ENCODE measurements at places on chromosomes 1 and 21.
A peak's percentile ranks its signal among the peaks of the same experiment; 100 is the strongest.

DNA sequence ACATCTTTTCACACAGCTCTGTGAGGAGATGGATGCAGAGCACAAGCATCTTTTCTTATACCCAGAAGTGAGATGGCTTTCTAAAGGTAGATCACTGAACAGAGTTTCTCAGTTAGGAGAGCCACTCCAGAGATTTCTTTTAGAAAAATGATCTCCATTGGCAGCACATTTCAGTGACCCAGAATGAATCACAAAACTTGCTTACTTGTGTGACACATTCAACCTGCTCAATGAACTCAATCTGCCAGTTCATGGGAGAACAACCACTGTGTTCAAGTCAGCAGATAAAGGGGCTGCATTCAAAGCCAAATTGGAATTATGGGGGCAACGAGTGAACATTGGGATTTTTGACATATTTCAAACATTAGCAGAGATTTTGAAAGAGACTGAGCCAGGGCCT lies 78.3 kb downstream of the UCHL5 start:
- DNase-seq, result no peak

DNA sequence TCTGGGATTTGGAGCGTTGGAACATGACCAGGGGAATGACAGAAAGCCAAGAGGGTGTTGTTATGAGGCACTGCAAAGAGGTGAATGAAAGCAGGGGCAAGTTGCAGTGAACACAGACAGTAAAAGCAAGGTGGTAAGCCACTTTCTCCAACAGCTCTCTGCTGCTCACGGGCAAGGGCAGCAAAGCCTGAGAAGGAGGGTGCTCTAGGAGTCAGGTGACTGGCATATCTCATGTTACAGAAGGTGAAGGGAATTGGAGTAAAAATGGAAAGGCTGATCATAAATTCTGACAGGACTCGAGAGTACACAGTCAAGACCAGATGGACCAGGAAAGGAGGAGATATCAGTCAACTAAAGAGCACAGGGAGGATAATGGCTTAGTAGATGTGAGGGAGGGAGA lies 14.5 kb downstream of the VAV3 start:
- DNase-seq, result no peak

GRCh38 chr1:44678626-44679025 lies 4.1 kb downstream of the ARMH1 start:
- DNase-seq, result no peak

GRCh38 chr1:66013371-66013770 lies 220.7 kb downstream of the PDE4B start:
- DNase-seq, result no peak

DNA sequence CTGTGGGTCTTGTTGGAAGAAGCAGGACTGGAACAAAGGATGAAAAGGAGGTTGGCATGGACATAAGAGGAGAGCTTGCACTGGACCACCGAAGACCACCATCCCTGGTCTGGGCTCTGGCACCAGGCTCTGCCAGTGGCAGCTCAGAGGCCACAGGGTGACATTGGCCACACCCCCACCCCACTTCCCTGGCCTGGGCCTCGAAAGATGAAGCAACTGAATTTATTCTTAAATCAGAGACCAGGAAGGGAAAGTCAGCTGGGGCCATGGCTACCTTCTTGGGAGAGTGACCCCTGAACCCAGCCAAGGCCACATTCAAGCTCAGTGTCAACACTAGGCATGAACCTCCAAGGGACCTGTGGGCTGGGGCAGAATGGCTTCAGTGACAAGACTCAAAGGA lies 4.0 kb downstream of the KLHDC7A start:
- DNase-seq, result no peak

GRCh38 chr1:56715156-56715555 lies 70.0 kb downstream of the PRKAA2 start:
- no peak for DNase-seq

GRCh38 chr21:26199456-26199855 lies 28.9 kb upstream of the APP start:
- DNase-seq, result no peak

DNA sequence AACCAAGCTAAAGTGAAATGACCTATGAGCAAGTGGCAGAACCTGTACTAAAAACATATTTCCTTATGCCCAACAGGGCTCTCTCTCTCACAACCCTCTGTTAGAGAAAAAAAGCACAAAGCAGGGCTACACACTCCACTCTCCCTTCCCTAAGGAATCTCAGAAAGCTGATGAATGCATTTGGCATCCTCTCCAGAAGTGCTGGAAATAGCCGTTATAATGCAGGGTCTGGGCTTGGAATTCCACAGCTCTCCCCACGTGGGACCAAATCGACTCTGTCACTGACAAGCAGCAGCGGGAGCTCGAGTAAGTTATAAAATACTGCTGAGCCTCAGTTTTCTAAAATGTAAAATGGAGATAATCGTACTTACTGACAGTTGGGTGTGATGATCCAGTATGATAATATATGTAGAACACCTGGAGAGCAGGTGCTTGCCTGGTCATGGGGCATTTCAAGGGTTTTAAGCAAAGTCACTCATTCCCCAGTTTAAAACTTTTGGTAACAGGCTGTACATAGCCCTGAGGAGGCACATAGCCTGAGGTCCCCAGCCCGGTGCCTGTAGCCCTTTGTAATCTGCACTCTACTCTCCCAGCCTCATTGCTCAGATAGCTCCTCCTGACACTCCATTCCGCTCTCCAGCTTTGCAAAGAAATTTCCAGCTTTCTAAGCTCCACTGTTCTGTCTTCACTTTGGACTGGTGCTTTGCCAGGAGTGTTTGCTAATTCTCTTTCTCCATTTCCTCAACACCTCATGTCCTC lies 175.6 kb upstream of the DAB1 start:
- no peak for DNase-seq

DNA sequence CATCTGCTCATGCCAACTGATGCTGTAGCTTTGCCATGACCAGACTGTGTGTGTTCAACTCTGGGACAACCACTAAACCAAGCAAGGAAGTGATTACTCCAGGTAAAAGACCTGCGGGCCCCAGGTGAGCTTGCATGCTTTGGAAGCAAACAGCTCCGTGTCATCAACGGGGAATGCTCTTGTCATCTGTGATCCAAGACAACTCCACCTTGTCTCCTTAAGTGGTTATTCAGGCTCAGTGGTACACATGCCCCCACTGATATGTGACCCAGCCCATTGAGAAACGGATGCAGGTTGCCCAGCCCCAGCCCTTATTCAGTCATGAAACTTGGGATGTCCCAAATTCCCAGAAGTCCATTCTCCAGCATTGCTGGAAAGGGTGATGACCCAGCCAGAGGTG lies 89.0 kb downstream of the TIAM1 start:
- no peak for DNase-seq

DNA sequence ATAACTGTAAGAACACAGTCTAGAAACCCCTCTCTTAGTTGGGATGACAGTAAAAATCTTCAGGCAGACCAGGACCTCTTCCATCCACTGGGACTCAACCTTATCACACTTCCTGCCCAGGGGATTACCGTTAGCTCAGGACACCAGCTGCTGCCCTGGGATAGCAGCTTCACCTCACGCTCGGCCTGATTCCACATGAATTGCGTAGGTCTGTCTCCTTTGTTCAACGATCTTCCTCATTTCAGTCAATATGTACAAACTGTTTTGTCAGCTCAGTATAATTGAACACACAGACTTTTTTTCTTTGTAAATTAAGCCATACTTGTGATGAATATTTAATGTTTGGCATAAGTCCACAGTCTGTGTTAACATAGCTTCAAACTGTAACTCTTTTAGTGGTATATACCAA lies 290.4 kb downstream of the GRIK1 start:
- no peak for DNase-seq

- DNase-seq, result peak; percentile 18
Observed at GRCh38 chr1:235074523-235075047, 54.1 kb downstream of the TOMM20 start.

GRCh38 chr21:38780879-38781278 lies 24.9 kb upstream of the ETS2 start:
- no peak for DNase-seq

GRCh38 chr1:20486457-20487235 lies 636 bp upstream of the CAMK2N1 start:
- DNase-seq, result no peak

- no peak for DNase-seq
Observed at GRCh38 chr1:228171221-228171891, 5.8 kb downstream of the IBA57 start.

DNA sequence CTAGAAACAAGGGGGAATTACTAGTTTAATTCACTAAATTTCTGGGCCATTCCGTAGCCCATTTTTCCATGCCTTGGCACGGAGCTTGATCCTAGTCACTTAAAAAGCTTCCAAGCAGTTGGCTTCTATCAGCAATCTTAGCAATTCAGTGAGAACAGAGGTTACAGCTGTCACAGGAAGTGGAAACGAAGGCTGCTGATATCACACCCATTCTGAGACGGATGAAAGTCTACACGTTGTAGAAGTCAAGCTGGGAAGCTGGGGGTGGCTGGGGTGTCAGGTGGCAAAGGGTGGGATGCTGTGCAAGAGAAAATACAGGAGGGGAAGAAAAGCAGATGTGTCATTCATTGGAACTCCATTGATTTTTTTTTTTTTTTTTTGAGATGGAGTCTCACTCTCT lies 11.8 kb upstream of the STMN1 start:
- DNase-seq, result no peak

DNA sequence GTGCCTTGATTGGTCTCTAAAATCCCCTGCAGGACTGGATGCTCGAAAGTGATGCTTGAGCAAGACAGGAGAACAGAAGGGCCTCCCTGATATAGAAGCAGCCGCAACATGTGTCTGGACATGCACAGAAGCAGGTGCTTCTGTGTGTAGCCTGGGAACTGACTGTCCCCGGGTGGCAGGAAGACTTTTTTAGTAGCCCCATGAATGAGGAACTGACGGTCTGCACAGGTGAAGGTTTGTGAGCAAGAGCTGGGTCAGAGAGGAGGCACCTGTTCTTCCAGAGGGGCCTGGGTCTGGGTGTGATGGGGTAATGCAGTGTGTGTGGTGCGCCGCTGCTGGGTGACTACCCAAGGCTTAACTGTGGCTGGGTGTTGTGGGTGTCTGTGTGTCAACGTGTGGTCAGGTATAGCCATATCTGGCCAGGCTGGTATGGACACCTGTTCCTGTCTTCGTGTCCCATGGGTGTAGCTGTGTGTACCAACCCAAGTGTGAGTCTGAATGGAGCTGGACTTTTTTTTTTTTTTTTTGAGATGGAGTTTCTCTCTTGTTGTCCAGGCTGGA lies 39.1 kb upstream of the FOXO6 start:
- DNase-seq, result no peak

GRCh38 chr1:48859456-48859855 lies 82.8 kb upstream of the BEND5 start:
- DNase-seq, result no peak

DNA sequence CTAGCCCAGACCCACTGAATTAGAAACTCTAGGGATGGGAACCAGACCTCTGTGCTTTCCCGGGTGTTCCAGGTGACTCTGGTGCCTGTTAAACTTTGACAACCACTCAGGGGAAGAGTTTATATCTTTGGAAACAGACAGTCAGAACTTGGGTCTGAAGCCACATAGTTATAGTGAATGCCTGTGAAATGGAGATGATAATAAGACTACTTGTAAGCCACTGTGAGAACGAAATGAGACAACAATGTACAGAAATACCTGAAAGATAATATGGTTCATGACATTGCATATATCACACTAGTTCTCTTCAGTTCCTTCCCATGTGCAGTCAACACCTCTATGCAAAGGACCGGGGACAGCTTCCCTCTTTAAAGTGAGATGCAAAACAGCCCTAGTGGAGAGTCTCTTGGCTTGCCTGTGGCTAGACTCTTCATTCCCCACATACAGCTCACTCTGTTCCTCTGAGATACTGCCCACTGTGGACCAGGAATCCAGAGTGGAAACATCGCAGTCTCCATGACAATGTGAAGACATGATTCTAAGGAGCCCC lies 287.5 kb downstream of the ASTN1 start:
- DNase-seq, result no peak

DNA sequence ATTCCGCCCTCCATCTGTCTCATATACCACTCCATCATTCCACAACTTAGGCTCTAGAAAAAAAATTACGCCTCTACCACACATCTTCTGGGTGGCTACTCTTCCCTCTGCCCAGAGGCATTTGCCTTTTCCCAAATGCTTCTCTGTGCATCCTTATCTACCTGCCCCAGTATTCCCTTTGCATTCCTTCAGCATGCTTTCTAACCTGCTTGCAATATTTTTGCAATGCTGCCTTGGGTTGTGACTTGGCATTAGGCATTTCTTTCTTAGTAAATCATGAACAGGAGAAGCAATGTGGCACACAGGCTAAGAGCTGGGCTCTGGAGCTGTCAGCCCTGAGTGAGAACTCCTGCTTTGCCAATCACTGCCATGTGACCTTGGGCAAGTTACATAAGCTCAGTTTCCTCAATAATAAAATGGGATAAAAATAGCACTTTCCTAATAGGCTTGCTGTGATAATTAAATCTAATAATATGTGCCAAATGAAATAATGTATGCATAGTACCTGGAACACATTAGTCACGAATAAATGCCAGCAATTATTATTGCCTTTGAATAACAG lies 276.0 kb downstream of the ASTN1 start:
- DNase-seq, result no peak

DNA sequence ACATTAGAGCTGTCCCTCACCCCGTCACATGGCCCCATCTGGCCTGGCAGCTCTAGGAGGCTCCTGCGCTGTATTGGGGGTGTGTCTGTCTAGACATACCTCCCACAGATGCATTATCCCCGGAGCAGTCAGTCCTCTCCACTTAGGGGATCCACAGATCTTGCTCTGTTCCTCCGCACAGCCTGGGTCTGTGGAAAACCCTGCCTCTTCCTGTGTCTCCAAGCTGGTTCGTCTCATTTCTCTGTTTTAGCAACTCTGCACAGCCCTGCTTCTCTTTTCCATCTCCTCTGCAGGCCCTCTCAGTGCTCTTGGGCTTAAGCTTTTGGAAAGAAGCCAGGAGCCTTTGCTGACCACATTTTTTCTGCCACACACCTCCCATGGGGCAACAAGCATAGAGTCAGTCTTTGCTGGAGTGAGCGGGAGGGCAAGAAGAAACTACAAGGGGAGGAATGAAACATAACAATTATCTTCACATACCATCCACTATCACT lies 241.5 kb downstream of the FOXD2 start:
- no peak for DNase-seq

GRCh38 chr1:53075206-53075605 lies 13.2 kb downstream of the PODN start:
- no peak for DNase-seq

- DNase-seq, result no peak
Observed at GRCh38 chr1:163877016-163877415, 555.3 kb downstream of the NUF2 start.

DNA sequence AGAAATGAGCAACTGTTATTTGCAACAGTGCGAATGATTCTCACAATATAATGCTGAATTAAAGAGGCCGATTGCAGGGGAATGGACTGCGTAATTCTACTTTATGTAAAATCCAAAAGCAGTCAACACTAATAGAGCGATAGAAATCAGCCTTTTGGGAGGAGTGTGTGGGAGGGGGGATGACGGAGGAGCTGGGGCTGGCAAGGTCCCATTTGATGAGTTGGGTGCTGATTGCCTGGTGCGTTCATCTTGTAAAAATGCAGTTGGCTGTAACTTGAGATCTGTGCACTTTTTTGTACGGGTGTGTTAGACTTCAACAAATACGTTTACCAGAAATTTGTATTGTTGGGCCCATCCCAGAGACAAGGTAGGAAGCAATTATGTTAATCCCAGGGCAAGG lies 20.7 kb downstream of the TNFRSF8 start:
- no peak for DNase-seq
